Sigmoid colon (tissue), 7 donors: ENCODE measurements at places on chromosomes 1 and 21. TPM values are rescaled to one million over a fixed set of nuclear protein-coding genes. Genes with fewer than 3 reads are reported as not detected.

- no peak for DNase-seq
Measured at GRCh38 chr1:55712148-55712547, 497.0 kb upstream of the USP24 start.

- no peak for DNase-seq
Measured at GRCh38 chr1:156926175-156926574, 5.7 kb downstream of the LRRC71 start.

- DNase-seq: no peak
Measured at GRCh38 chr1:222284466-222284865, 263.4 kb downstream of the HHIPL2 start.

DNA sequence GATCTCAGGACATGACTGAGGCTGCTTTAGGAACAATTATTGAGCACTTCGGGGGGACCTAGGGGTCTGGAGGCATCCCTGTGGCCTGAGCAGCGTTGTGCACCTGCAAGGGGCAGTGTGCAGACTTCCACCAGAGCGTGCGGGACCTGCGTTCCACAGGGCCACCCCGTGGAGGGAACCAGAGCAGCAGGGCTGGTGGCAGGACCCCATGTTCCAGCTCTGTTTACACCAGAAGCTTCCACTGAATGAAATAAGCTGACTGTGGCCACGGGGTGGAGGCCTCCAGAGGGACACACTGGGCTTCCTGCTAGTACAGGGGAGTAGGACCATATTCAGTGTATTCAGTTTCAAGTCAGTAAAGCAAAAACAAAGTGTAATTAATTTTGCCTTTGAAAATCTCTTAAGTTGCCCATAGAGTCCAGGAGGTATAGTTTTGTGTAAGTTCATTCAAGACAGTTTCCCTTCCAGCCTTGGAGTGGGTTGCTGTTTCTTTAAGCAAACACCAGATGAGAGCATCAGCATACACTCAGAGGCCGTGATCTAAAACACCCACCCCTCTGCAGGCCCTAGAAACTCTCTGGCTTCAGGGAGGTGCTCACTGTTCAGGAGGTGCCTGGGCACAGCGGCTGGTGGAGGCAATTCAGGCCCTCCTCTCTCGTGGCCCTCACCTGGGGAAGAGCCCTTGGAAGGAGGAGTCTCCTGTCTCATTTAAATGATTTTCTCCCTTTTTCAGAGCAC lies 16.6 kb downstream of the SLC1A7 start:
- DNase-seq: peak; percentile 81

GRCh38 chr1:61724813-61725694 lies at the start of gene TM2D1:
TSS of gene TM2D1 (minus strand) at chr1:61725141. CDS start at chr1:61725120, 21 bp downstream.
- peak; percentile 95 for DNase-seq

- no peak for DNase-seq
Measured at GRCh38 chr1:64357422-64357821, 112.5 kb upstream of the CACHD1 start.

DNA sequence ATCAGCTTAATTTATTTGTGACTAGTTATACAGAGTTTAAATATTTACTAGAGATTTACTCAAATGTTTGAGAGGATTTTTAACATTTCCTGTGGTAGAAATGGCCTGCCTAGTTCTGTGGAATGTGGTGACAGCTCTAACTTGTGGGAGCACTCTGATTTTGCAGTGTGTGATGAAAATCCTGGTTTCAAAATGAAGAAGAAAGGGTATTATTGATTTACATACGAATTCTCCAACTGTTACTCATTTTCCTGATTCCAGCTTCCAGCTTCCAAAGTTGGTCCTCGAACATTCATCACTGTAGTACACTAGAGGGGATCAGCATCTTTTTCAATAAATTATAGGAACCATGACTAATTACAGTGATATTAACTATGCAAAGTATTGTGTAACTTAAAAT lies 462.7 kb upstream of the PKN2 start:
- no peak for DNase-seq

- DNase-seq: no peak
Measured at GRCh38 chr1:20237646-20238045, 51.3 kb upstream of the PLA2G2C start.

GRCh38 chr21:44527983-44528633 lies 11.9 kb downstream of the KRTAP10-1 start:
- peak; percentile 49 for DNase-seq

- peak; percentile 90 for DNase-seq
Measured at GRCh38 chr1:37486680-37487618, 12.6 kb downstream of the ZC3H12A start.

- no peak for DNase-seq
Measured at GRCh38 chr1:156124557-156125483, 10.3 kb downstream of the LMNA start.

GRCh38 chr1:212668477-212668876 lies 31.2 kb downstream of the BATF3 start:
- DNase-seq: no peak

DNA sequence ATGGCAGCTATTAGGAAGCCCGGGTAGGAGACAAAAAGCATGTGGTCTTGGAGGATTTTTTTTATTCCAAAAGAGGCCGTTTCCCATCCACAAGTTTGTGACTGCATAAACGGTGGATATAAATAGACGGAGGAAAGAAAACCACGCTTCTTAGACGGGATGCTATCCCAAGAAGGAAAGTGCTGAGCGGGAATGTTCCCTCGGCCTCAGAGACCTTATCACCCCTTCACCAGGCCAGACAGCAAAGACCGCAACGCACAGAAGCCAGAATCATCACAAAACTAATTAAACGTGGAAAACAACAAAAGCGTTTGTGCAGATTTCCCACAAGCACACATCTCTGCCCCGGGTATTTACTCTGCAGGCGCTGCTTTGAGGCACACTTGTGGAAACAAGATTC lies 43.2 kb downstream of the HLCS start:
- no peak for DNase-seq

DNA sequence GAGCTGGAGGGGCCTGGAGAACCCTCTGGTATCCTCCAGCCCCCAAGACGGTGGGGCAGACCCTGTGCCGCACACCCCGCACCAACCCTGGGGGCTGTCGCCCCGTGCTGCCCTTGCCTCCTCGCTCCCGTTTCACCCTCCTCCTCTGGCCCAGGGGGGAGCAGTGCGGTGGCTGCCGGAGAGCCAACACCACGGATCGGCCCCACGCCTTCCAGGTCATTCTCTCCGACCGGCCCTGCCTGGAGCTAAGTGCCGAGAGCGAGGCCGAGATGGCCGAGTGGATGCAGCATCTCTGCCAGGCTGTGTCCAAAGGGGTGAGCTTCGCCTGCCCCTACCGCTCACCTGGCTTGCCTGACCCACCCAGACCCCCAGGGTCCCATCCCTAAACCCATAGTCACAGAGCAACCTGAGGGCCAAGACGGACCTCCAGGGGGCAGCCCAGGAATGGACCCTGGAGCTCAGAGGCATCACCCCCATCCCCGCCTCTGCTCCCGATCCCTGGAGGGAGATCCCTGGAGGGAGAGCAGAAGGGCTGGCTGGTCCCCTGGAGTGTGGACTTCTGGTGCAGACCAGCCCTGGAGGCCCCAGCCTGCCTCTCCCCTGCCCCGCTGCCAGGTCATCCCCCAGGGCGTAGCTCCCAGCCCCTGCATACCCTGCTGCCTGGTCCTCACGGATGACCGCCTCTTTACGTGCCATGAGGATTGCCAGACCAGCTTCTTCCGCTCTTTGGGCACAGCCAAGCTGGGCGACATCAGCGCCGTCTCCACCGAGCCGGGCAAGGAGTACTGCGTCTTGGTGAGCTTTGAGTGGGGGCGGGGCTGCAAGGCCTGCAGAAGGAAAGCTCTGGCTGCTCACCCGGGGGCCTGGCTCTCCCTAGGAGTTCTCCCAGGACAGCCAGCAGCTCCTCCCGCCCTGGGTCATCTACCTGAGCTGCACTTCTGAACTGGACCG lies 4.0 kb upstream of the SLC25A34 start:
- no peak for DNase-seq

- DNase-seq: no peak
Measured at GRCh38 chr1:44282704-44283426, 69.6 kb downstream of the DMAP1 start.

SV2A gene
- total RNA-seq: 3.3 TPM

MCOLN2 gene
- 0.99 TPM for total RNA-seq

PLA2G2A gene
- 447 TPM for total RNA-seq

TEKT2 gene
- 0.33 TPM for total RNA-seq

CRB1 gene
- 0.41 TPM for total RNA-seq

SPTA1 gene
- total RNA-seq: not detected
